ENCODE measurements at places on chromosomes 16 and 17. TPM values are rescaled to one million over a fixed set of nuclear protein-coding genes. Genes with fewer than 3 reads are reported as not detected.

DNA sequence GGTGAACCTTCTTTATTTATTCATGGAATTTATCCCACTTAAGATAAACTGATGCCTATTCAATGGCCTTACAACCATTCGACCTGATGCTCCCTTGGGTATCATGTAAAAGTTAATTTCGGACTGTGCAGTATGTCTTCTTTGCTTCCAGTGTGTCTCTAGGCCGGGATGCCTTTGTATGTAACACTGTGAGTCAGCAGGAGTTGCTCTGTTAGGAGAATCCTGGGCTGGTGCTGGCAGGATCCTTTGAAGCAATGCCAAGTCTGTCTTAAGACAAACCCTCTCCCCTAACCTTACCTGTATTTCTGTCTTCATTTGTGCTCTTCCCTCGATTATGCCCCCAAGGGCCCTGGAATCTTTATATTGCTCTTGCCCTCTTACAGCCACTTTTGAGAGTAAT, 37.9 kb upstream of the ABCA8 start:
- peak; percentile 4 for DNase-seq

DNA sequence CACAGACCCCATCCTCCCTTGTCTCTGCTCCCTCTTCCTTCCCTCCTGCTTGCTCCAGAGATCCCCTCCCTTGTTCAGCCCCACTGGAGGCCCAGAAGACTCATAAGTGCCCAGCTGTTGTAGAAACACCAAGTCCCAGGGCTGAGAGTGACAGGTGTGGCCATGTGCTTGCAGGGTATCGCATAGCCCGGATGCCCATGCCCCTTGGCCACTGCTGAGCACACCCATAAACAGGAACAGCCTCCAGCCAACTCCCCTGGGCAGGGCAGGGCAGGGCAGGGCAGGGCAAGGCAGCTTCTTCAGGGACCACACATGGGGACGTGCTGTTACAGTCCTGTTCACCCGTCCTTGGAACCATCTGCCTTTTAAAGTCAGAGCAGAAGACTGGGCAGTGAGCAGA, 2.0 kb downstream of the CACNG1 start:
- DNase-seq = no peak

The OTOP2 gene
- not detected for total RNA-seq

DNA sequence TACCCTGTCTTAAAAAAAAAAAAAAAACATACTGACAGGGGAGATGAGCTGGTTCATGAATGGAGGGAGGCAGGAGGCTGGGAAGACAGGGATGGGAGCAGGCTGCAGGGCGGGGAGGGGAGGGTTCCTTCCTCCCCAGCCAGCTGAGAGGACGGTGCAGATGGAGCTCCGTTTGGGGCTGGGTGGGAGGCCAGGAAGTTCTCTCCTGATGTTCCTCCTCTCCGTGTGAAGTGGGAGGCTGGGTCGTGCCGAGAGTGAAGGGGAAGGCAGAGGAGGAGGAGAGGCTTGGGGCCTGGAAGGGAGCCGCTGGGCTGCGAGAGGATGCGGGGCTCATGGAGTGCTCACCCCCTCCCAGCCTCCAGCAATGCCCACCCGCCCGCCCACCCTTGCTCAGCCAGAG, 21.3 kb downstream of the SBK1 start:
- no peak for DNase-seq

DNA sequence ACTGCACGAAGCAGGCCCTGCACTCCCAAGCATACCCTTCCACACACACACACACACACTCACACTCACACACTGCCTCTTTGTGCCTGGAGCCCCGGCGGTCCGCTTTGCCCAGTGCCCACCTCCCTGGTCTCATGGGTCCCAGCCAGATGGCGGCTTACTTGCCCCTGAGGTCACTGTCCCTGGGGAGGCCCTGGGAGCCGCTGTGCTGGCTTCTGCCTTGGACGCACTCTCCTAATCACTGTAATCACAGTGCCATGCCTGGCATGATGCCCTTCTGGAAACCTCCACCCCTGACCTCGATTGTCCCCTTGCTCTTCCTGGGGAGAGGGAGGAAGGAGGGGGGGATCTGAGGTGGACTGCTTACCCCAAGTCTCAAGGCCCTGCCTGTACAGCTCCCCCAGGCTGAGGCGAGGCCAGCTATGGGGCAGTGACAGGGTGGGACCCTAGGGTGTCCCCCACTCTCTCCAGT, 36.0 kb downstream of the ARHGAP23 start:
- DNase-seq = no peak

GRCh38 chr16:68524069-68524820, 14.8 kb upstream of the ZFP90 start:
- DNase-seq = no peak

GRCh38 chr16:67518676-67519075, 10.0 kb upstream of the RIPOR1 start:
- no peak for DNase-seq

DNA sequence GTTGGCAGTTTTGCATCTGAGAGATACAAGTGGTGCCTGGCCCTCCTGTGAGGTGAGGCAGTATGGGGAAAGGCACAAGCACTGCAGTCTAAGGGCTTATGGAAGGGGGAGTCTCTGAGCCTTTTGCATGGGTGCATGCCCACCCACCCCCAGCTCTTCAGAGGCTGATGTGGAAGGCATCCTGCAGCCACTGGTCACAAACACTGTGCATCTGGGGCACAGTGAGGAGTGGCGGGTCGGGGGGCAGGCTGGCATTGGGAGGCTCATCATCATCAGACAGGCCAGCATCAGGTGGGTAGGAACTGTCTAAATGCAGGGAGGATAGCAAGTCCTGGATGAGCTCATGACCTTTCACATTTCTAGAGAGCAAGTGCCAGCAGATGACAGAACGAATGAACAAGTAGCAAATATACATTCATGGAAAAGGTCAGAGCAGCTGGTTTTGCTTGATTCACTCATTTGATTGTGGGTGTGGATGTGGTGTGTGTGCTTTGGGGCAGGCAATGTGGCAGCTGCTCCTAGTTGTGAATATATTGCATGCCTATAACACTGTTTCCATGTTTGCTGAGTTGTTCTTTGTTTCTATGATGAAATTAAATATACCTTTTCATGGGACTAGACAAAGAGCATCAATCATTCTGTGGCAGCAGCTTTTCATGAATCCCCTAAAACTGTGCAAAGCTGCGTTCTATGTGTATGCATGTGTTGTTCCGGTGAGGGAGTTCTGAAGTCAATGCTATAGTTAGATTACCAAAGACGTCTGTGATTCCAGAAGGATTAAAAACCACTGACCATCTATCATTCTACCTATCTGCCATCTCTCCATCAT, 29.2 kb downstream of the TRIM25 start:
- no peak for DNase-seq

Data from dermis microvascular lymphatic vessel endothelial cell (primary cell).